Activated CD4-positive, alpha-beta T cell treated with anti-CD3 and anti-CD28 coated beads for 24 hours (primary cell): ENCODE measurements at places on chromosomes 13 and 19.

DNA sequence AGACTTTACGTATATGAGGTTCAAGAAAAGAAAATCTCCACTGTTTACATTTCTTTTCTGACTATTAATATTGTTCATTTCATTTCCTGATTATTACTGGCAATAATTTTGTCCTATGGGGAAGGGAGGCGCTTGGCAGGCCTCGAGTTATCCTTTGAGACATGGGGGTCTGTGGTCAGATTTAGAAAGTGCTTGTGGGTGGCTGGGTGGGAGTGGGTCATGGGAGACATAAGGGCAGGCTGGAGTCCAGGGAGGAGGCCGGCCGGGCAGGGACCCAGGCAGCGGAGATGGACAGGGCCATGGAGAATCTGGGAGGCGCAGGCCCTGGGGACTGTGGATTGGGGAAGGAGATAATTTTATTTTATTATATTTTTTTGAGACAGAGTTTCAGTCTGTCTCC lies 40.1 kb downstream of the LTBP4 start:
- no peak for DNase-seq

- DNase-seq, result no peak
Measured at GRCh38 chr13:73908809-73909208, 225.4 kb downstream of the KLF12 start.

DNA sequence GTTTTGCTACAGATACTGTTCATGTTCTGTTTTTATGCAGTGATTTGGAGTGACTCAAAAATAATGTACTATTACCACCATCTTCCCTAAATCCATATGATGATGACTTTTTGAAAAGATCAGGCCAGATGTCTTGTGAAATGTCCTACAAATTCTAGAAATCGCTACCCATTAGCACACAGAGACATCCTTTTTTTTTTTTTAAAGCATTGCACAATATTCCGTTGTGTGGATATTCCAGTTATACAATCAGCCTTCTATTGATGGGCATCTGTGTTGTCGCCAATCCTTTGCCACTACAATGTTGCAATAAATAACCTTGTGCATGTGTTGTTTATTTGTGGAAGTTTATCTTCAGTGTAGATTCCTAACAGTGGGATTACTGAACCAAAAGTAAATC lies 24.5 kb downstream of the ZDHHC20 start:
- DNase-seq, result no peak

GRCh38 chr13:32232263-32232662 lies 82.9 kb downstream of the ZAR1L start:
- DNase-seq, result no peak

DNA sequence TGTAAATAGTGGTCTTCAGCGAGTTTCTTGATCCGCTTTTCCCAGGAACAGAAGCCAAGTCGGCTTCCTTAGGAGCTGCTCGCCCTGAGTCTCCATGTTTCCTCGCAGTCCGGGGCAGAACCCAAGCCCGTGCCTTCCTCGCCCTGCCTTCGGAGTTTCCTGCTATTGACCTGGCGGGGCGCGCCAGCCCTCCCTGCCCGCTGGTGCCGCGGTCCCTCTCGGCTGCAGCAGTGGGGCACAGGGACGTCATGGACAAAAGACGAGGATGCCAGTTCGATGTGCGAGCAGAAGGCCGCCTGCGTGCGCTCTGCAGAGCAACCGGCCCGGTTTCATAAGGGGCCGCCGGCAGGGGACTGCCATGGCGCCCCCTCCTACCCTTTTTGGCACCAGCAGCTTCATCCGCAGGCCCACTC lies 156.6 kb downstream of the TM9SF2 start:
- DNase-seq, result no peak

- DNase-seq, result no peak
Measured at GRCh38 chr19:10113592-10113963, 2.1 kb downstream of the P2RY11 start.

- no peak for DNase-seq
Measured at GRCh38 chr19:13020002-13020414, 24.7 kb downstream of the NFIX start.

DNA sequence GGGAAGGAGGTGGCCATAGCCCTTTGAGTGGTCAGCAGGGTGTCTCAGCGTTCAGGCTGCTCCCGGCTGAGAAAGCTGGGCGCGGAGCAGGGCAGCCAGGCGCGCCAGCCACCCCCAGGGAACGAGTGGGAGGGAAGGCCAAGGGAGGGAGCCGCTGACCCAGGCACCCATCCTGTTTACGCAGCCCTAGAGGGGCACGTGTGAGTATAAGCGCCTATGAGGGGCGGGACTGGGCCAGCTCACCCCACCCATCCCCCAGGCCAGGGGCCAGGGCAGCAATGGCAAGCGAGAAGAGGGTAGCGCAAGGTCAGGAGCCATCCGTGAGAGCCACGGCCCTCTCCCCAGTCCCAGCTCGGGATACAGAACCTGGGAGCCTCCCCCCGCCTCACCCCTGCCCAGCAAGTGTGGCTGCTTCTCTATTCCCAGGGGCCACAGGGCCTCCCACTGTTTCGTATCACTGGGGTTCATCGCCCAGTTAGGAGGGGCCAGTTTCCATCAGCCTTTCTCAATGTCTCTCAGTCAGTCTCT lies 897 bp upstream of the DMKN start:
- DNase-seq, result no peak

- no peak for DNase-seq
Measured at GRCh38 chr13:101661839-101662238, 209.4 kb downstream of the ITGBL1 start.

DNA sequence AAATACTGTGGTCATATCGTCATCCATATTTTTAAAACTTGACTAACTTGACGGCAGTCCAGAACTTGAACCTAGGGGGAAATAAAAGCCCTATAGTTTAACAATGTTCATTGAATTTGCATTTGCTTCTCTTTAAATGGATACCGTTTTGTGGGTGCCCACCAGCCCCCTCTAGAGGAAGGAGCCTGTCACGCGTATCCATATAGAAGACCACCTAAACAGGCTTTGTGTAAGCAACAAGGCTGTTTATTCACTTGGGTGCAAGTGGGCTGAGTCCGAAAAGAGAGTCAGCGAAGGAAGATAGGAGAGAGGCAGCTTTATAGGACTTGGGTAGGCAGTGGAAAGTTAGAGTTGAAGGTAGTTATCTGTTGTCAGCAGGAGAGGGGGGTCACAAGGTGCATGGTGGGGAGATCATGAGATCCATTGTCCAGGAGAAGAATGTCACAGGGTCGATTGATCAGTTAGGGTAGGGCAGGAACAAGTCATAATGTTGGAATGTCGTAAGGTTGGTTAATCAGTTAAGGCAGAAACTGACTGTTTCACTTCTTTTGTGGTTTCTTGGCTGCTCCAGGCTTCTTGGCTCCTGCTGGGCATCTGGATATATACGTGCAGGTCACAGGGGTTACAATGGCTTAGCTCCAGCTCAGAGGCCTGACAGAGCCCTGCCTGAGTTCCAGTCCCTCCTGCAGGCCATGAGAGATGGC lies 42.5 kb upstream of the ANKRD10 start:
- no peak for DNase-seq

DNA sequence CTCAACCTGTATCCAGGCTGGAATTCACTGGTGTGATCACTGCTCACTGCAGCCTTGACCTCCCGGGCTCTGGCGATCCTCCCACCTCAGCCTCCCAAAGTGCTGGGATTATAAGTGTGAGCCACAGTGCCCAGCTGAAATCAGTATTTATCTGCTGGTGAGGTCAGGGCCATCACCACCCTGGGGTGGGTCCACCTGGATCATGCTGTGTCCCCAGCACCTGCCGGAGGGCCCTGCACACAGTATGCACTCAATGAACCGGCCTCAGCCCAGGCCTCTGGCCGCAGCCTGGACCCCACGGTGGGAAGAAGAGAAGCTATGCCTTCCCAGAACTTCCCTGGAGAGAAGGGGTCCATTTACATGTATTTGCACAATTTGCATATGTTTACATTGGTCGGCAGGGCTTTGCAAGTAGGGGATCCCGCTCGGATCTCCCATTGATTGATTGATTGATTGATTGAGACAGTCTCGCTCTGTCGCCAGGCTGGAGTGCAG lies 2.6 kb upstream of the SLC5A5 start:
- no peak for DNase-seq

DNA sequence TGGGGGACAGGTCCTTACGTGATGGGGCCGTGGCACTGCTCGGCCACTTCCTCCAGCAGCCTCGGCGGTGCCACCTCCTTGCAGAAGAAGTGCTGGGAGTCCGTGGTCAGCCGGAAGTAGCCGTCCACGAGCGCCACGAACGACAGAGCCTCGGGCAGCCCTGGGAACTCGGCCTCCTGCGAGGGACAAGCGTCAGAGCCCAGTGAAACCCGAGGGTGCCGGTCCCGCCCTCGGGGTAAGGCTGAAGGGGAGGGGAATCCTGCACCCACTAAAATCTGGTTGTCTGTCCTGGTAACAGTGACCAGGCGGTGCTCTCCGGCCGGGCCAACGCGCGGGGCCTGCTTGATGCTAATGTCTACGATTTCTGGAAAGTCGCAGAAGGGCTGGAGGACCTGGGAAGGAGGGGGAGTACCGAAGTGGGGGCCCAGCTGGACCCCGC lies 6.4 kb downstream of the JAK3 start:
- no peak for DNase-seq

DNA sequence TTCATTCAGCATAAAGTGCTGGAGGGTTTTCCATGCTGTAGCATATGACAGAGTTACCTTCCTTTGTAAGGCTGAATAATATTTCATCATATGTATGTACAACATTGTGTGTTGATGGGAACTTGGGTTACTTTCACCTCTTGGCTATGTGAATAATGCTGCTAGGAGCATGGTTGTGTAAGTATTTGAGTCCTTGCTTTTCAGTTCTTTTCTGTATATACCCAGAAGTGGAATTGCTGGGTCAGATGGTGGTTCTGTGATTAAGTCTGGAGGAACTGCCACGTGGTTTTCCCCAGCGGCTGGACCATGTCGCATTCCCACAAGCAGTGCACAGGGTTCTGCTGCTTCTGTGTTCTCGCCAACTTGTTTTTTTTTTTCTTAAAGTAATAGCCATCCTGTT lies 101.2 kb upstream of the TEX29 start:
- no peak for DNase-seq

DNA sequence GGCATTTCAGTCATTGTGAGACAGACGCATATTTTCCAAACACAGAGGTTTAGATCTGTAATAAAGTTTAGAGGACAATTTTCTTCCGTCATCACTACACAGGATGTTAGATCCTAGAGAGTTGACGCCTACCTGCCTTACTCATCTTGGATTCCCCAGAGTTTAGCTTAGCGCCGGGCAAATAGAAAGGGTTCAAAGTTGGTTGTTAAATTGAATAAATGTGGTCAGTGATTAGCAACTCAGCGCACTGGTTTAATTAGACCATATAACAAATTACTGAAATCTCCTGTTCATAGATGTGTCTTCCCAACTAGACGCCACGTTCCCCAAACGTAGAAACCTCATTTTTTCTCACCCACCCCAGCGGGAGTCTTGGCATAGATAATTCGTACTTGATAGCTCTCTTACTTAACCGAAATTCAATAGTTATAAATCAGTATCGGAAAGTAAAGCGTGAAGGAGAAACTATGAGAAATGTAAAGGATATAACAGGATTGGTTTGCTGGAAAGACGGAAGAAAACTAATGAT lies 726 bp upstream of the UFM1 start:
- peak; percentile 2 for DNase-seq

DNA sequence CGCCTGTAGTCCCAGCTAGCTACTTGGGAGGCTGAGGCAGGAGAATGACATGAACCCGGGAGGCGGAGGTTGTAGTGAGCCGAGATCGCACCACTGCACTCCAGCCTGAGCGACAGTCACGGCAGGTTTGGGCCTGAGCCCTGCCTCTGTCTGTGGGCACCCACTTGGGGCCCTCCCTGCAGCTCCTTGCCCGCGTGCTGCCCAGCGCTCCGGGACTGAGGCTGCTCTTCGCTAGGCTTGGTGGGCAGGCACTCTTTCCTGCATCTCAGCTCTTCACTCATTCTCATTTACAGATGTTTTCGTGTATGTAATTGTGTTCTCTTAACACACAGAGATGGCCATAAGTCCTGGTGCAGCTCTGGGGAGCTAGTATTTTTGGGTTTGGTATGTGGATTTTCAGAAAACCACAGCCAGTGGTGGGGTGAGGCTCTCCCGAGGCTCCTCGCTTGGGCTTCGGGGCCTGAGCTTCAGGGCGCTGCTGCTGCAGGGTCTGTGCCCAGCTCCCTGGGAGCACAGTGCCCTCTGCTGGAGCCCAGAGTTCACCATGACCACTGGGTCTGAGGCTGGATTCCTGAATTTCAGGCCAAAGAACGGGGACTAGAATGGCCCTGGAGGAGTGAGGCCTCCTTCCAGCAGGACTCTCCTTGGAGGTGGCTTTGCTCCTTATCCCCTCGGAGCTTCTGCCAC lies 15.2 kb downstream of the UPF1 start:
- peak; percentile 58 for DNase-seq

- DNase-seq, result no peak
Measured at GRCh38 chr19:32876919-32877285, 7.3 kb upstream of the SLC7A9 start.

DNA sequence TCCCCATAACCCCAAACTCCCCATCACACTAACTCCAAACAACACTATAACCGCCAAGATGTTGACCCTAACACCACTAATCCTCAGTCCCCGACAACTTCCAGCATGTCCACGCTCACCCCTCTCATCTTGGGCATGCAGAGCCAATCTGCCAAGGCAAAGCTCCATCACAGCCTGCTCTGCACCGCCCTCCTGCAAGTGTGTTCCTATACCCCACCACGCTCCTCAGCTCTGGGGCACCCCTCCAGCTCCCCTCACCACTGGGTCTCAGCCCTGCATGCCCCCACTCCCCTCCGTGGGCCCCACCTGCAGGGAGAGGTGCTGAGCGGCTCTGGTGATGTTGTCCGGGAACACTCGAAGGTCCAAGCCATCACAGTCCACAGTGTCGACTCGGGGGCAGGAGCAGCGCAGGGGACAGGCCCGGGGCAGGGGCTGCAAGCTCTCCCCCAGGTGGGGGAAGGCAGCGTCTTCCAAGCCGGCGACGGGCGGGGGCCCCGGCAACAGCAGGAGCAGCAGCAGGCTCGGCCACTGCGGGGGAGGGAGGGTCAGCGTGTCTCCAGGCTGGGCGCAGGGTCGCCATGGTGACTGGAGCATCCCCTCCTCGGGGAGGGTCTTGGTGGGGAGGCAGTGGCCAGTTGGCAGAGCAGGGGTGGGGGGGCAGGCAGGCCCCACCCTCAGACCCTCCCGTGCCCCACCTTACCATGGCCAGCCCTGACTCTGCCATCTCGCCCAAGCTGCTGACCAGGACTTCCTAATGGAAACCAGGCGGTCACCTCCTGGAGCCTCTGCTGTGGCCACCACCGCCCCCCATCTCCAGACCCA lies 527 bp downstream of the PODNL1 start:
- no peak for DNase-seq

DNA sequence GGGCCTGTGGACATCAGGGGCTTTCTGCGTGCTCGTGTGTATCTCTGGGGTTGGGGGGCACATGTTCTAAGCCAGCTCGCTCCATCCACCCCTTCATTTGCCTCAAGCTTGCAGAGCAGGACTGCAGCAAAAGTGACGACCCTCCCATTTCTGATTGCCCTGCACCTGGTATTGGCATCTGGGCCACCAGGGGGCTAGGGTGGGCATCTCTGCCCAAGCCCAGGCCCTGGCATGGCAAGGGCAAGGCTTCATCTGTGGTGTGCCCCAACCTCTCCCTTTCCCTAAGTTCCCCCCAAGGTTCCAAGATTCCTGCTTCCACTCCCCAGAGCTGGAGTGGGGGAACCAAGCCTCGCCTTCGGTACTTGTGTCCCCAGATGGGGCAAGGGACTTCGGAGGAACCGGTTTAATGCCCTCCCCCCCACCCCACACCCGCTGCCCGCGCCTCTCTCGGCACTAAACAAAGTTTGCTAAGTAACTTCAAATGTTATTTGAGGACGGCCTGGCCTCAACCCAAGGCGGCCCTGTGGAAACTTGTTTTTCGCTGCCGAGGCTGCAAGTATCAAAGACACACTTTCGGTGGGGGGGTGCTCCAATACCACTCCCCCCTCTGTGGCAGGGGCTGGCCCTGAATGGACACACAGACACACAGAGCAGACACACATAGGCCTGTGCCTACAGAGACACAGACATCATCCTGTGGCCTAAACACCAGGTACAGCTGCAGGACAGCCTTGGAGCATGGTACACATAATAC lies 12.2 kb downstream of the NFIX start:
- DNase-seq, result no peak
